ENCODE measurements at places on chromosomes 6 and 20. TPM values are rescaled to one million over a fixed set of nuclear protein-coding genes. Genes with fewer than 3 reads are reported as not detected.

- H3K27ac ChIP-seq = no peak overlapping the region
- H3K4me3 ChIP-seq = no peak overlapping the region
- H3K27me3 ChIP-seq = peaks cover 8% of the 10 kb centered on the region
- no peak for DNase-seq
Measured at GRCh38 chr20:48287021-48287494, 501.8 kb upstream of the SULF2 start.

- no peak for DNase-seq
- H3K27me3 ChIP-seq = no peaks in the 10 kb centered on the region
- no peak overlapping the region for H3K4me3 ChIP-seq
- H3K27ac ChIP-seq = no peak overlapping the region
- no peaks in the 10 kb centered on the region for H3K4me1 ChIP-seq
Measured at GRCh38 chr6:168021581-168021980, 24.1 kb downstream of the KIF25 start.

SLC39A7 gene
- 124 TPM for total RNA-seq

OR12D3 gene
- total RNA-seq = not detected

GRCh38 chr6:113697632-113698410 is 159.3 kb upstream of the MARCKS start:
- H3K27me3 ChIP-seq = no peaks in the 10 kb centered on the region
- no peaks in the 10 kb centered on the region for H3K36me3 ChIP-seq
- no peak for DNase-seq
- H3K4me1 ChIP-seq = no peaks in the 10 kb centered on the region

LCA5 gene
- total RNA-seq = 3.5 TPM

- no peak for DNase-seq
- no peaks in the 10 kb centered on the region for H3K36me3 ChIP-seq
Measured at GRCh38 chr6:99933129-99933528, 60.9 kb downstream of the MCHR2 start.

- DNase-seq = no peak
- no peak overlapping the region for H3K27ac ChIP-seq
- H3K27me3 ChIP-seq = no peaks in the 10 kb centered on the region
- no peaks in the 10 kb centered on the region for H3K4me1 ChIP-seq
- H3K36me3 ChIP-seq = no peaks in the 10 kb centered on the region
Measured at GRCh38 chr6:17233531-17233930, 47.6 kb upstream of the RBM24 start.

DNA sequence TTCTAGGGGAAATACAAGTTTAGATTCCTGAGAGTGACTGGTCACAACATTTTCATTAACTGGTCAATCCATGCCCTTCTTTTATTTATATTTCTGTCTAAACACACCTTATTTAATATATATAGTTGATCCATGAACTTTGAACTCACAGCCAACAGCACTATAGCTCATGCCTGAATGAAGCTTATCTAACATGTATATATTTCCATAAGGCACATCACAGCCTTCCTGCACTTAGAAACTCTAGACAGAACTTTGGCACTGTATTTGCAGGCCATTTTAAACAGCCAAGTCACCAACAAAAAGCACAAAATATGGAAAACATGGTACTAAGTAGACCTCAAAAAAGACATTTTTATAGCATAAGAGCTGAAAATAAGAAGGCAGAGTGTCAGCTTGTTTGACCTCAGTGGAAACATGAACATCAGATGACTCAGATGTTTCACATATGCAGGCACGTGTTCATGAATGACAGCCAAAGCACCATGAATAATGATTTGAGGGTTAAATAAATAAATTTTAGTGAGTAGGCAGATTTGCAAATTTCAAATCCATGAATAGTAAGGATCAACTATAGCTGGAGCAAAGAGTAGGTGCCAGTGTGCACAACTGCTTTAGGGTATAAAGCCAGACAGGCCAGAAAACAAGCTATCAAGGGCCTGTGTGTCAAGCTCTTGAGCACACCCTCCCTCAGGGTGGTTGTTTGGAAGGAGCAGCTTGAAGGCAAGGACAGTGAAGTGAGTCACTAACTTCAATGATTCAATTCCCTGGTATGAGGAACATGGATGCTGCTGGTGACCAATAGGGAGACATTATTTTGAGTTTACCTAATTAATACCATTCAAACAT is 88.9 kb upstream of the NT5E start:
- H3K27ac ChIP-seq = no peak overlapping the region
- H3K4me3 ChIP-seq = no peak overlapping the region
- peaks cover 2% of the 10 kb centered on the region for H3K4me1 ChIP-seq
- peak; percentile 55 for DNase-seq
- no peaks in the 10 kb centered on the region for H3K27me3 ChIP-seq
- no peaks in the 10 kb centered on the region for H3K36me3 ChIP-seq

DNA sequence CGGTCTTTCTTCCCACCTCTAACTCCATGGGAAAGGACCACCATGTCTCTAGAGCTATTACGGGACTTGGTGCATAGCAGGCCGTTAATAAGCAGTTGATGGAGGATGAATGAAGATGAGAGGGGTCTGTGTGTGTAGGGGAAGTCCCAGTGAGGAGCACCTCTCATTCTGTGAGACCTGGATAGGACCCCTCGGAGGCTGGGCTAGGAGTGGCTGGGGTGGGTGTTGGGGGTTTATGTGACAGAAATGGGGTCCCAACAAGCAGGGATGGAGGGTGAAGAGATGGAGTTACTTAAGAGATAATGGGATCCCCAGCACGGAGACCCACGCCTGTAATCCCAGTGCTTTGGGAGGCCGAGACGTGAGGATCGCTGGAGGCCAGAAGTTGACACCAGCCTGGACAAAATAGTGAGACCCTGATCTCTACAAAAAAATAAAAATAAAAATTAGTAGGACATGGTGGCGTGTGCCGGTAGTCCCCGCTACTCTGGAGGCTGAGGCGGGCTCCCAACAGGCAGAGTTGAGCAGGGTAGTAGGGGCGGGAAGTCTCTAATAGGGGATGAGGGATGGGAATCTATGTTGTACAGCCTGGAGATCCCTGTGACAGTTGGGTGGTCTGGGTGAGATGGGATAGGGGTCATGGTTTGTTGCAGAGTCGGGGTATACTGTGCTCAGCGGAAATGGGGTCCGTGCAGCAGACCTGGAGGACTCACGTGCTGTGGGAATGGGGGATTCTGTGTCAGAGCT is 677 bp upstream of the ZNF341 start:
- DNase-seq = no peak
- H3K4me1 ChIP-seq = peaks cover 27% of the 10 kb centered on the region
- no peaks in the 10 kb centered on the region for H3K27me3 ChIP-seq
- H3K36me3 ChIP-seq = no peaks in the 10 kb centered on the region
- H3K4me3 ChIP-seq = peak overlapping the region; percentile 52
- H3K27ac ChIP-seq = peak overlapping the region; percentile 52

CST5 gene
- total RNA-seq = not detected

RAB44 gene
- total RNA-seq = 0.07 TPM

- H3K4me3 ChIP-seq = no peak overlapping the region
- peaks cover 11% of the 10 kb centered on the region for H3K27me3 ChIP-seq
- no peak for DNase-seq
- no peaks in the 10 kb centered on the region for H3K4me1 ChIP-seq
- no peak overlapping the region for H3K27ac ChIP-seq
Measured at GRCh38 chr6:90846824-90847223, 260.0 kb upstream of the MAP3K7 start.

GRCh38 chr6:148884461-148884860 is 137.6 kb downstream of the UST start:
- H3K4me3 ChIP-seq = no peak overlapping the region
- no peak overlapping the region for H3K27ac ChIP-seq
- no peaks in the 10 kb centered on the region for H3K36me3 ChIP-seq

- no peak overlapping the region for H3K4me3 ChIP-seq
- H3K4me1 ChIP-seq = no peaks in the 10 kb centered on the region
- H3K36me3 ChIP-seq = no peaks in the 10 kb centered on the region
- no peak overlapping the region for H3K27ac ChIP-seq
- DNase-seq = no peak
Measured at GRCh38 chr20:53502820-53503219, 90.8 kb downstream of the ZNF217 start.

- H3K4me1 ChIP-seq = no peaks in the 10 kb centered on the region
- H3K36me3 ChIP-seq = no peaks in the 10 kb centered on the region
- no peak overlapping the region for H3K27ac ChIP-seq
- no peak overlapping the region for H3K4me3 ChIP-seq
- H3K27me3 ChIP-seq = peaks cover 100% of the 10 kb centered on the region
Measured at GRCh38 chr6:50714487-50715379, 1.4 kb downstream of the TFAP2D start.

GRCh38 chr6:113662093-113662665 is 195.0 kb upstream of the MARCKS start:
- no peaks in the 10 kb centered on the region for H3K27me3 ChIP-seq
- H3K36me3 ChIP-seq = no peaks in the 10 kb centered on the region
- H3K4me1 ChIP-seq = no peaks in the 10 kb centered on the region
- DNase-seq = no peak

- no peaks in the 10 kb centered on the region for H3K4me1 ChIP-seq
- DNase-seq = no peak
- H3K27ac ChIP-seq = no peak overlapping the region
- H3K36me3 ChIP-seq = no peaks in the 10 kb centered on the region
- H3K4me3 ChIP-seq = no peak overlapping the region
- no peaks in the 10 kb centered on the region for H3K27me3 ChIP-seq
Measured at GRCh38 chr6:143018955-143019354, 41.7 kb upstream of the AIG1 start.

GRCh38 chr6:89458704-89459103 is 25.8 kb downstream of the ANKRD6 start:
- no peak for DNase-seq
- H3K4me3 ChIP-seq = no peak overlapping the region
- no peak overlapping the region for H3K27ac ChIP-seq
- peaks cover 7% of the 10 kb centered on the region for H3K4me1 ChIP-seq
- no peaks in the 10 kb centered on the region for H3K36me3 ChIP-seq

DNA sequence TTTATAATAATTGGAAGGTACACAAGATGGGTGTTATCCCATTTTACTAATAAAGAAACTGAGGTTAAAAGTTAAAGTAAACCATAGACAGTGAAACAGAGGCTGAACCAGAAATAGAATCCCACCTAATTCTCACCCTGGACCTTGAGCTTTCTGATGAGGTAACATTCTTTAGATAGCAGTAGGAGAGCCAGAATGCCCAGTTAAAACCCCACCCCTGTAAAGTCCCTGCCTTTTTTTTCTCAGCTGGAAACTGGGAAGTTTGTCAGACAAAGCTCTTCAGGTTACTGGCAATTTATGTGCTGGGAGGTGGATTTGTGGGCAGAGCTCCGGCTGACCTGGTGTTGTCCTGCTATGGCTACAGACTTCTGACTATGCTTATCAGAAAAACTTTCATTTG is 1.9 kb upstream of the MCHR2 start:
- no peak overlapping the region for H3K4me3 ChIP-seq
- no peak for DNase-seq
- H3K27ac ChIP-seq = no peak overlapping the region
- H3K4me1 ChIP-seq = no peaks in the 10 kb centered on the region

GRCh38 chr20:53059848-53060247 is 87.7 kb downstream of the TSHZ2 start:
- H3K36me3 ChIP-seq = no peaks in the 10 kb centered on the region
- no peak for DNase-seq
- H3K4me1 ChIP-seq = peaks cover 15% of the 10 kb centered on the region
- no peak overlapping the region for H3K4me3 ChIP-seq
- no peaks in the 10 kb centered on the region for H3K27me3 ChIP-seq
- H3K27ac ChIP-seq = no peak overlapping the region

DNA sequence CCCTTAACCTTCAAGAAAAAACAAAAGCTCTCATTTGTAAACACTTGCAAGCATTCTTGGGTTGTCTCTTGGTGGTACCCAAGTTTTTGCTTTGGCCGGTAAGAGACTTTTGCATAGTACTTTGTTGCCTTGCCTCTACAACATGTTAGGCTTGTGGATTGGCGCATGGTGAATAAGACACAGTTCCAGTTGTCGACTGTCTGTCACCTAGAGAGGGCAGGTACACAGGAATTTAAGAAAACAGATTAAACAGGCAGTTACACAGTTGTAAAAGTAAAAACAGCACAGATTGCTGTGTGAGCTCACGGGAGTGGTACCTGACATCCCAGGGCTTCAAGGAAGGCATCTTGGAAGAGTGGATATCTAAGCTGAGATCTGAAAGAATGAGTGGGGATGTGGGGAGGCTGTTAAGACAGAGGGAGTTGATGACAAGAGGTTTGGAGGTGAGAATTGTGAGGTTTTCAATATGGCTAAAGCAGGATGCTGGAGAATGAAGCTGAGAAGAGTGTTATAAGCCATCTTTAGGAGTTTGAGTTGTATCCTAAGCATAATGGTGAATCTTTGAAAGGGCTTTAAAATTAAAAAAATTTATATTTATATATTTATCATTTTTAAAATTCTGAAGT is 19.2 kb downstream of the UTRN start:
- H3K4me3 ChIP-seq = no peak overlapping the region
- H3K36me3 ChIP-seq = no peaks in the 10 kb centered on the region
- H3K27me3 ChIP-seq = no peaks in the 10 kb centered on the region
- no peak for DNase-seq
- no peaks in the 10 kb centered on the region for H3K4me1 ChIP-seq

DNA sequence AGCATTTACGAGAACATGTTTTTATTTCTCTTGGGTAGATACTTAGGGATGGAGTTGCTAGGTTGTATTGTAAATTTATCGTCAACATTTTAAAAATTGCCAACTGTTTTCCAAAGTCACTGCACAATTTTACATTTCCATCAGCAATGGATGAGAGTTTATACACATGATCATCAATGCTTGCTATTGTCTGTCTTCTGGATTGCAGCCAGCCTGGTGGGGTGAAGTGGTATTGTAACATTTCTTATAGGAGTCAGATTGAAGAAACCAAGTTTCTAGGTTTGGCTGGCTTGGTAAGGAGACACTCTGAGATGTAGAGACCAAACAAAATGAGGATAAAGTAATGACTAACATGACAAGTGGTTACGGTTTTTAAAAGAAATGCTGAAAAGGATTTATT is 57.1 kb upstream of the HDDC2 start:
- no peaks in the 10 kb centered on the region for H3K36me3 ChIP-seq
- H3K27ac ChIP-seq = no peak overlapping the region
- H3K27me3 ChIP-seq = peaks cover 6% of the 10 kb centered on the region
- peaks cover 14% of the 10 kb centered on the region for H3K4me1 ChIP-seq
- no peak for DNase-seq

GRCh38 chr20:51065615-51066014 is 42.7 kb upstream of the KCNG1 start:
- no peak overlapping the region for H3K27ac ChIP-seq
- H3K27me3 ChIP-seq = peaks cover 48% of the 10 kb centered on the region
- H3K4me3 ChIP-seq = no peak overlapping the region
